HS-27A (cell line): ENCODE measurements at places on chromosomes 6 and 20.
A peak's percentile ranks its signal among the peaks of the same experiment; 100 is the strongest.

- no peak for DNase-seq
Measured at GRCh38 chr6:11769811-11770545, 8.6 kb downstream of the ADTRP start.

DNA sequence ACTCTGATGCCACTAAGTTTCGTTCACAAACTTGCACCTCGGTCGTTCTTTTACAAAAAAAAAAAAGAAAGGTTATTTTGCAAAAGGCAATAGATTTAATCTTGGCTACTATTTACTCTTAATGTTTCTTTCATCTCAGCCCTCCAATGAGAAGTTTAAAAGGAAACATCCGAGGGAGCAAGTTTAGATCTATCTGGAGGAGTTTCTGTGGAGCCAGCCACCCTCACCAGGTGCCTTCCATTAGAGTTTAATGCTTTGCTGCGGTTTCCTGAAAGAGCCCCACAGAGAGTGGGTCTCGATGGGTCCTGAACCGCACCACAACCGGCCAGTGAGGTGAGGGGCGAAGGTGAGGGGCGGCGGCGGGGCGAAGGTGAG lies 632 bp downstream of the PRKN start:
- DNase-seq, result no peak

- DNase-seq, result no peak
Measured at GRCh38 chr20:24615353-24615752, 145.9 kb downstream of the SYNDIG1 start.

- no peak for DNase-seq
Measured at GRCh38 chr6:151075527-151075926, 164.2 kb upstream of the AKAP12 start.

GRCh38 chr6:42136508-42137193 lies 5.8 kb downstream of the C6orf132 start:
- DNase-seq, result peak; percentile 69

- no peak for DNase-seq
Measured at GRCh38 chr6:122640366-122640765, 30.2 kb downstream of the PKIB start.

DNA sequence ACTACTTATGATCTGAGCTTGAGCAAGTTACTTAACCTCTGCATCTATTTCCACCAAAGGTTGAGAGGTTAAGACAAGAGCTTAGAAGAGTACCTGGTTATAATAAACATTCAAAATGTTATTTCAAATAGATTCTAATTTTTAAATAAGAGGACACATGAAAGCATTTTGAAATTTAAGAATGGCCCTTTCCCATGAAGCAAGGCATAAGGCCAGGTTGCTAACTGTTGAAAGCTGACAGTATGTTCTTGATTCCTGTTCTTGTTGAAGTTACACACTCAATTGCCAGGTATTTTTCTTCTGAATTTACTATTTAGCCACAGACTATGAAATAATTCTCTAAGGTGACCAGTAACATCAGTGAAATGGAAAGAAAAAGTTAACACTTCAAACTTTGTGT lies 14.5 kb downstream of the C6orf62 start:
- DNase-seq, result no peak

- DNase-seq, result no peak
Measured at GRCh38 chr6:17719323-17720041, 12.8 kb upstream of the NUP153 start.

DNA sequence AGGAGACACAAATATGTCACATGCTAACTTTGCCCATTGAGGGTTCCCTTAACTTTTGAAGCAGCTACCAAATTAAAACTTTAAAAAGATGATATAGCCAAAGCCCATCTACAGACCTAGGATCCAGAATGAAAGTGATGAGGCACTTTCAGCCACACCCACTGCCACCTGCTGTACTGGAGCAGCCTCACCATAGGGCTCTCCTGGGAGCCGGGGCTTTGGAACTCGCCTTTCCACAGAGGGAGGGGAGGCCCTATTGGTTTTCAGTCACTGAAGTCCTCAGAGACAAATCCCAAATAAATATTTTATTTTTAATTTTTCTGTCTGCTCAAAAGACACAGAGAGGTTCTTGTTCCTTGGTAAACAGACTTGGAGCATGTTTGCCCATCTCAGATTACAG lies 238.1 kb upstream of the TAB2 start:
- DNase-seq, result no peak

GRCh38 chr6:143457563-143458359 lies 7.2 kb downstream of the PEX3 start:
- peak; percentile 23 for DNase-seq

- no peak for DNase-seq
Measured at GRCh38 chr6:54084231-54084630, 27.0 kb upstream of the MLIP start.

- no peak for DNase-seq
Measured at GRCh38 chr6:157235600-157236039, 87.7 kb downstream of the TMEM242 start.

DNA sequence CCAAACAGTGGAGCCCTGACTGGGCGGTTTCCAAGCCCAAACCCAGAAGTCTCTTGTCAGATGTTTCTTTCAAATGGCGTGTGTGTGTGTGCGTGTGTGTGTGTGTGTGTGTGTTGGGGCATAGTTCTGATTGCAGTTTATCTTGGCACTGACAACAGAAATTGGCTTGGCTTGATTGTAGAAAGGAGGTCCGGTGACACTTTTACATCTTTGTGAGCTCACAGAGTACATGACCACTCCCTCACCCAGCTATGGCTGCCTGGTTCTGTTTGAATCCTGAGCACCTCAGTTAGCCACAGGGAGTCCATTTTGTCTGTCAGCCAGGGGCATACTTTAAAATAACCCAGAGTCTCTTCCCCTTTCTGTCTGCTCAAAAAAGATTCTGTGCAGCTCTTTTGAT lies 276.3 kb downstream of the CD83 start:
- no peak for DNase-seq

- DNase-seq, result no peak
Measured at GRCh38 chr6:111711476-111711875, 105.8 kb upstream of the TRAF3IP2 start.

DNA sequence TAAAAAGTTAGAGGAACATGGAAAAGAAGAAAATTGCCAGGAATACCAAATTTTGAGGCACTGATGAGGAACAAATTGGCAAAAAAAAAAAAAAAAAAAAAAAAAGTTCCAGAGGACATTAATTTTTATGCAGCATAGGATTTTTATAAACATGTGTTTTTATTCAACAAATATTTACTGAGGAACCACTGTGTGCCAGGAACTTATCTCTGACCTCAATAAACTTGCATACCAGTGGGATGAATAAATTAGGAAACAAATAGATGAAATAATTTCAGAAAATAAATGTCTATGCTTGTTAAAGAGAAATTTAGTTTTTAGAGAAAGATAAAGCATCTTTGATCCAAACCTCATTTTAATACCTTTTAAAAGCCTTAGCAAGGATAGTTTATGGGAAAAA lies 175.1 kb downstream of the PDE10A start:
- DNase-seq, result no peak

- DNase-seq, result no peak
Measured at GRCh38 chr6:105886814-105887544, 199.2 kb upstream of the PRDM1 start.

DNA sequence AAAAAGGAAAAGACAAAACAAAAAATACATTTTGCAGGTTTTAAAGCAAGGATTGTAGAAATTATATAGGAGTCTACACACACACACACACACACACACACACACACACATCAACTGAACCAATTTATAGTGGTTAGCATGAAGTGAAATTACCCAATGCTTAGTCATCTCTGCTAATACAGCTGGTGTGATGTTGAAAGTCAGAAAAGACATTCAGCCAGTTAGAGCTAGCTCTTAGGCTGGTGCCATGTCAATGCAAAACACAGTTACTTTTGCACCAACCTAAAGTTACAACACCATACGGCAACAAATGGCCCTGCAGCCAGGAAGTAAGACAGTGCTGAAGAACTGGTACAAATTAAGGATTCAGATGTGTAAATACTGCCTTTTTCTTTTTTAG lies 15.2 kb downstream of the FAM210B start:
- no peak for DNase-seq

GRCh38 chr6:137711972-137712371 lies 155.1 kb upstream of the TNFAIP3 start:
- DNase-seq, result no peak

GRCh38 chr6:148927586-148927985 lies 180.8 kb downstream of the UST start:
- no peak for DNase-seq

GRCh38 chr20:14761903-14762302 lies 424.5 kb upstream of the FLRT3 start:
- DNase-seq, result no peak

GRCh38 chr6:64505312-64505711 lies 869.7 kb downstream of the PHF3 start:
- no peak for DNase-seq

- DNase-seq, result no peak
Measured at GRCh38 chr6:42898891-42899361, 16.9 kb upstream of the PTCRA start.

DNA sequence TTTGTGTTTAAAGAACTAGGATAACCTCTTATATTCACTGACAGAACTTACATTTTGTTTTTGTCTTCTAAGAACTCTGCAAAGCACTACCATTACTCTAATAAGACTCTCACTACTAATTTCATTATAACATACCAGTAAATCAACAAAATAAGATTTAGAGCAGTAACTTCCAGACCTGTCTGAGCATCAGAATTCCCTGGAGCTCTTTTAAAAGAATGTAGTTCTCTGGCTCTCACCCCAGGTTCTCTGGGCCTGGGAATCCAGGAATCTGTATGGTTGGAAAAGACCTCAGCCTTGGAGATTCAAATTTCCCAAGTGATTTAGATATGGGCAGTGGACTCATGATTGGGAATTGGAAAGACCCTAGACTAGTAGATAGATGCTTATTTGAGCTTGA lies 89.4 kb downstream of the JAG1 start:
- no peak for DNase-seq

- no peak for DNase-seq
Measured at GRCh38 chr6:87887266-87887665, 160.4 kb upstream of the SPACA1 start.

GRCh38 chr6:104795363-104795762 lies 64.4 kb downstream of the HACE1 start:
- no peak for DNase-seq

- no peak for DNase-seq
Measured at GRCh38 chr20:19473216-19473921, 260.9 kb downstream of the SLC24A3 start.

DNA sequence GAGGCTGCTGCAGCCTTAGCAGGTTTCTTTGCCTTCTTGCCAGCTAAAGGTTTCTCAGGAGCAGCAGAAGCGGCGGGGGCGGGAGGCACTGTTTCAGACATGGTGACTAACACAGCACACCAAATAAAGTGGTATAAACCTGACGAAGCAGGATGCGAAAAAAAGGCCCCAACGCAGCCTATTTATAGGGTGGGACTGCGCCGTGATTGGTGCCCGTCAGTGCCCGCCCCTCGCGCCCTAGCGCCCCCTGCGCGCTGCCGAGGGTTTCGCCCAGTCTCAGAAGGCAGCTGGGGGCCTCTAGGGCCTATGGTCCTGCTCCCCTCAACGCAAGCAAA lies 55.0 kb downstream of the TRIM38 start:
- no peak for DNase-seq

- no peak for DNase-seq
Measured at GRCh38 chr6:168218785-168219566, 100.6 kb downstream of the DACT2 start.

GRCh38 chr6:168496139-168496996 lies 55.4 kb downstream of the SMOC2 start:
- no peak for DNase-seq

DNA sequence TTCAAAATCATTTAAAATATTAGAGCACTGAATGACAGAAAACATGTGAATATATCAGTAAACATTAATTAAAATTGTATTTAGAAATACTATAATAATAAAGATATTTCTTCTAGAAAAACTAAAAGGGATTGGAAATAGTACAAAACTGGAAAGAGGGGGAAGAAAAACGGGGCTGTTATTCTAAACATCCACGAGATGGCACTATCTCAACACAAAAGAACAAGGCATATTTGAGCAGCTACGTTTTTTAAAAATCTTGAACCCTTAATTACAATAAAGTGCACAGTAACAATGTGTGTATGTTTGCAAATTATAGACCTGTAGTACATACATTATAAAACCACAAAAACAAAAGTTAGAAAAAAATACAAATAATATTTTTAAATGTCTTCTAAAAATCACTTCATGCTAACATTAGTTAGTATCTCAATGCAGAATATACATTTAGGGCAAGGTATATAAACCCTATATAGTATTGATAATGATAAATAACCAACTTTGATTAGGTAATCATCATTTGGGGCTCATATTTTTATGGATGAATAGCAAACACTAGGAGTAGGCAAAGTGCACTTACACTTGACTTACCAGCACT lies 42.5 kb upstream of the PNISR start:
- no peak for DNase-seq

DNA sequence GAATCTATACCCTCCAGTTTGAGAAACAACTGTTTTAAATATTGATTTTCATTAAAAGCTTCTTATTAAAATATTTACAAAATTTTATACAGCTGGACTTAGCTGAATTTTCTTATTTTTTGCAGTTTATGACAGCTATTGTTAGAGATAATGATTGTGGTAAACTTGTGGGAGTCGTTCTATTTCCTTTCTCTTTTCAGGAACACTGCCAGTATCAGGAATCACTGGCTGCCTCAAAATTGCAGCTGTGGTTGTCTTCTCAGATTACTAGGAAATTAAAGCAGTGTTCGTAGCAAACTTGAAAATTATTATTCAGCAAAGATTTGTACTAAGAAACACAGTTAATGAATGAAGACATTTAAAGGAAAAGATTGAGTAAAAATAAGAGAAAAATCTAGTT lies 311.0 kb downstream of the CENPW start:
- no peak for DNase-seq

- DNase-seq, result no peak
Measured at GRCh38 chr6:7148100-7148822, 40.5 kb downstream of the RREB1 start.

- no peak for DNase-seq
Measured at GRCh38 chr6:134437376-134437775, 119.5 kb upstream of the SGK1 start.

DNA sequence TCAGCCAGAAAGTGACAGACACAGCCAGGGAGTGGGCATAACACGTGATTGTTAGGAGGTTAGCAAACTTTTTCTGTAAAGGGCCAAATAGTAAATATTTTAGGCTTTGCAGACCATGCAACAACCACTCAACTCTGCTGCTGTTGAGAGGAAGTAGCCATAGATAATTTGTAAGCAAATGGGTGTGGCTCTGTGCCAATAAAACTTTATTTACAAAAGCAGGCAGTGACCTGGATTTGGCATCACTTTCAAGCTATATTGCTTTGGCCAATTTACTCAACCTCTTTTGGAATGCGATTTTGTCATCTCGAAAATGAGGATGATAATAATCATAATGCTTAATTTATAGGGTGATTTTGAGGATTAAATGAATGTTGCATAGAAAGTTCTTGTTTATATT lies 152.6 kb downstream of the TSHZ2 start:
- no peak for DNase-seq

DNA sequence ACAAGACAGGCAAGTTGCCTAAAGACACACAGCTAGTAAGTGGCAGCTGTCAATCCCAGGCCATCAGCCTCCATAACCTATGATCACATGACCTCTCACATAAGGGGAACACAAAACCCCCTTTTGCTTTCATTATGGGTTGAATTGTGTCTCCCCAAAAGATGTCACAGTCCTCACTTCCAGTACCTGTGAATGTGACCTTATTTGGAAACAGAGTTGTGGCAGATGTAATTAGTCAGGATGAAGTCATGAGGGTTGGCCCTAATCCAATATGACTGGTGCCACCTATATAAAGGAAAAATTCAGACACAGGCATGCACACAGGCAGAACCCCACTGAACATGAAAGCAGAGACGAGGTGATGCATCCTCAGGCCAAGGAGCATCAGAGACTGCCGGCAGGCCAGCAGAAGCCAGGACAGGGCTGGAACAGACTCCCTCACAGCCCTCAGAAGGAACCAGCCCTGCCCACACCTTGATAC lies 33.6 kb downstream of the GFOD1 start:
- DNase-seq, result peak; percentile 74
